ENCODE measurements at places on chromosomes 7 and 10.
A peak's percentile ranks its signal among the peaks of the same experiment; 100 is the strongest.

DNA sequence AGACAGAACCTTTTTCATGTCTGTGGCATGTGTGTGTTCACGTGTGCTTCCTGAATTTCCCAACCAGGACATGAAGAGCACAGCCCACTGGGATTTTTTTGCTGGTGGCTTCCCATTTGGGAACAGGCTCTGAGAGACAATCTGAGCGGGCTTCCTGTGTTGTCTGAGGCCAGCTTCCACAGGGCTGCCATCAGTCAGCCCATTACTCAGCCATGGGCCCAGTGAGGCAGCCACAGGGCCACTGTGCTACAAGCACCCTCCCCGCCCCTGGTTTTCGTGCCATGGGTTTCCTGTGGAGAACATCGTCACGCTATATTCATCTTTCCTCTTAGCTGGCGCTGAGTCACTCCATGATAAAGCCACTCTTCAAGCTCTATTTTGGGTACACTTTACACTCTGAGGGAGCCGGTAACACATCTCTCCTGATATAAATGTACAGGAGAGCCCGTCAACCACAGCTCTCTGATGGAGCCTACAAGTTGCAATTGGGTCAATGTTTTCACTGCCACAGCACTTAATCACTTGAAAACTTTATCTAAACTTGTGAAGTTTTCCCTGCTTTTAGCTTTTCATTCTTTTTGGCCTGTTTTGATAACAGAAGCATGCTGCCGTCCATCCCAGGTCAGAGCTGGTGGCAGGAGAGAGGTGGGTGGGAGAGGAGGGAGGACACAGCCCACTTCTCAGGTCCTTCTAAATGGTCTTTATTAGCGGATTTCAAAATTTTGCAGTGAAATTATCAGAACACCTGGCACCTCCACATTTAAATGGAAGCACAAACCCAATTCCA is 96.9 kb downstream of the HIPK2 start:
- DNase-seq = peak; percentile 84

- DNase-seq = no peak
These were observed 323.6 kb downstream of the GFRA1 start for GRCh38 chr10:115949282-115949844.

DNA sequence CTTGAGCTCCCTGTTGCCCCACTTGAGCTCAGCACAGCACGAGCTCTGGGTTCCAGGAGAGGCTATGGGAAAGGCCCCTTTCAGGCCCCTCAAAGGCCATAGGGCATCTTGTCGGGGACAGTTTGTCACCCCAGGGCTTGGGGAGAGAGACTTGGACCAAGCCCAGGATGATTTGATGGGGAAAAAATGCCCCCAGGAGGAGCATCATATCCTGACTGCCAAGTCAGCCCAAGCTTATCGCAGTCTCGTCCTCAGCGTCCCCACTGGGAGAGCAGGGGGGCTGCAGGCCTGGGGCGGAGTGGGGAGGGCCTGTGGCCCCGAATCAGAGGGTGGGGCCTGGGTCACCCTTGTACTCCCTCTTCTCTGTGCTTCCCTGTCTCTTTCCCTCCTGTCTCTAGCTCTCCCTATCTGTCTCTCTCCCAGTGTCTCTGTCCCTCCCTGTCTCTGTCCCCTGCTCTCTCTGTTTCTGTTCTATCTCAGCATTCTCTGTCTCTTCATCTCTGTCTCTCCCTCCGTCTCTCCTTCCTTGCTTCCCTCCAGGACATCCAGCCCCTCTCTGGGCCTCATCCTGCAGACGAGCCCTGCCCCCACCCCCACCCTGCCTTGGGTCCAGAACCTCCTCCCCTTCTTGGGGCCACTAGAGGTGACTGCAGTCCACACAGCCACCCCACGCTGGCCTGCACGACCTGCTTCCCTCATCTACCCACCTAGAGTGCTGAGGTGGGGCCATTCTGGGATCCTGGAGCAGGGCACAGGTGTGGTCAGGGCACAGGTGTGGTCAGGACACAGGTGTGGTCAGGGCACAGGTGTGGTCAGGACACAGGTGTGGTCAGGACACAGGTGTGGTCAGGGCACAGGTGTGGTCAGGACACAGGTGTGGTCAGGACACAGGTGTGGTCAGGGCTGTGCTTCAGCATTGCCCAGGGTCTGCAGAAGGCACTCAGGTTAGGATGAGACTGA is 17.3 kb upstream of the GRIFIN start:
- no peak for DNase-seq

DNA sequence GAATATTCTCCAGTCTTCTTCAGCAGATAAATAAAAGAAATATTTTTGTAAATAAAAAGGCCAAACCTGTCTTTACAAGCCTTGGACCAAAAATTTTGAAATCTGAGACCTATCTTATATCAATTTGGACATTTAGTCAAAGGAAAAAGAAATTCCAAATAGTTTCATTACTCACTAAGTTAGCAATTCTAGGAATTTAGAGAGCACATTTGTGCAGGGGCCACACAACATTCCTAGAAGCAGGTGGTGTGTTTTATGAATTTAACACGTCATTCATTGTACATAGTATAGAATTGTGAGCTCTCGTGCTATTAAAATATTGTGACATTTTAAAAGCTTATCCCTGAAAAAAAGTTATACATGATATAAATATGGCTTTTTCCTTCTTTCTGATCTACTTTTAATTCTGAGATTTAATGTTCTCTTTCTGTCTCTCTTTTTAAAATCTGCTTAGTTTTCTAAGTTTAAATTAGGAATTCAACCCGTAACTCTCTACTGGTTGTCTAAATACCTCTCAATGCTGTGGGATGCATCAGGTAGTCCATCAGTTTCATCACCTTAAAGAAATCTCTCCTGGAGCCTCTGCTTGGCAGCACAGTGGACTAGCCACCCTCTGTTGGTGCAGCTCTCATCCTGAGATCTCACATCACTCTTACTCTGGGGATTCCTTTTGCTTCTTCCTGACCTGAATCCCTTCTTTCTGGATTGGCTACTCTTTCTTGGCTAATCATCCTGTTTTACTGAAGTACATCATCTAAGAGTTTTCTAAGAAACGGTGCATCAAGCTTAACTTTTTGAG is 124.5 kb downstream of the SEMA3E start:
- no peak for DNase-seq

DNA sequence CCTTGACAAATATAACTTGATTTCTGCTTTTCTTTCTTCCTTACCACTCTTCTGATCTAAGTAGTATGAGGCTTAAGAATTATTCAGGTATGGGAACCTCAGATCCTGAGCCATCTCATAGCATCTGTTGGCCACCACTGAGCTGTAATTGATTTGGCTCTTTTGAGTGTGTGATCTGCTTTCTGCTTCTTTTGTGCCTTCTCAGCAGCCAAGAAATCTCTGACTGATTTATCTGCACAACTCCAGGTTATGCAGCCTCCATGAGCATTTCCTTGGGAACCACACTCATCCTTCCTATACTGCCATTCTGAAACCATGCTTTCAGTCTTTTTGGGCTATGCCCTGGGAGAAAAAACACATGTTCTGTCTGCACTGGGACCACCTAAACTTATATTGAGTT is 178.0 kb upstream of the FAM3C start:
- no peak for DNase-seq

GRCh38 chr10:110226926-110227641 is 19.7 kb downstream of the MXI1 start:
- DNase-seq = peak; percentile 49

DNA sequence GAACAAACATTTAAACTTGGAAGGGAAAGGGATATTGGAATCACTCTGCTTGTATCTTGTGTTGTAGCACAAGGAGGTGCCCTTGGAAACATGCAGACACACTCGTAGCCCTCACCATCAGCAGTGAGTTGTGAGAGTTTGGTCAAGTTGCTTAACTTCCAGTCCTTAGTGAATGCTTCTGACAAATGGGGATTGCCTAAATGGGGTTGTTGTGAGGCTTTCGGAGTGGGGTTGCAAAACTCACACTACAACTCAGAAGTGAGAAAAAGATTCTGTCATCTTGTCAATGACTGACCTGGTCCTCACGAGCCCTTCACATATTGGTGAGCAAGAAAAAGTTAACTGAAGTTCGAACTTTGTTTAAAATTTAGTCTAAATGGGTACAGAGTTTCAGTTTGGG is 29.0 kb upstream of the GSDME start:
- DNase-seq = peak; percentile 21

- DNase-seq = no peak
These were observed 82.8 kb downstream of the TES start for GRCh38 chr7:116293139-116293538.

DNA sequence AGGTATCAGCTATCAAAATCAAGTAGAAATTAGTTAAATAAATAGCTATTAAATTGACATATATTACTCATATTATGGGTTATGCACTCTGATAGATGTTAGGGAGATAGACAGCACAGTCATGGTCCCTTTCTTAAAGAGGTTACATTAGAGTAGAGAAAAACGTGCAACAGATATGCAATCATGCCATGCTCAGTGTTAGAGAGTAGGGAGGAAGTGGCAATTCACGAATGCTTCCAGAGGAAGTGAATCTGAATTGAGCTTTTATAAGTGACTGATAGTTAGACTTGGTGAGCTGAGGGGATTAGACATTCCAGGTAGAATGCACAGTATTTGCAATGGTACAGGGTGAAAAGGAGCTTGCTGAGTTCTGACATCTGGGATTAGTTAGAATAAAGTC is 349.8 kb downstream of the NXPH1 start:
- DNase-seq = no peak

GRCh38 chr7:139683137-139683921 is 94.5 kb downstream of the HIPK2 start:
- no peak for DNase-seq

- DNase-seq = no peak
These were observed 50.8 kb upstream of the ZNF32 start for GRCh38 chr10:43699516-43699915.

- peak; percentile 30 for DNase-seq
These were observed 186.6 kb upstream of the LYZL1 start for GRCh38 chr10:29102233-29102632.

DNA sequence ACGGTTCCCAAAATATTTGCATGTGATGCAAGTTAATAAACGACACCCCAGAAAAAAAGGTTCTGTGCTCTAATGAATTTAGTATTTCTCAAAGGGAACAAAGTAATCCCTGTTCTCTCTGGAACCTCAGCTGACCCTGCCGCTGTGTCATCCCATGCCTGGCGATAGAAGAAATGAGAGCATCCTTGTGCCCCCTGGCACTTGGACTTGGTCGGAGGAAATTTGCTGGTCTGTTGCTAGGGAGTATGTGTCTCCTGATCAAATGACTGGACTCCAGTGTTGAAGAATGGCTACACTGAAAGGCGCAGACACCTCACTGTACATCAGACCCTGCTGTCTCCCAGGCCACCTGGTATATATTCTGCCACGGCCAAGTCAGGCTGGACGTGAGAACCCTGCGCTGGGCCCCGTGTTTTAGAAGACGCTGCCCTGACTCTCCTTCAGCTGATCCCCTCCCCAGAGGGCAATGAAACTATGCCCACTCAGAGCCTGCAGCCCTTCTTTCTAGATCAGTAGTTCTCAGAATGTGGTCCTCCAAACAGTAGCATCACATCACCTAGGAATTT is 67.2 kb downstream of the THNSL1 start:
- no peak for DNase-seq

DNA sequence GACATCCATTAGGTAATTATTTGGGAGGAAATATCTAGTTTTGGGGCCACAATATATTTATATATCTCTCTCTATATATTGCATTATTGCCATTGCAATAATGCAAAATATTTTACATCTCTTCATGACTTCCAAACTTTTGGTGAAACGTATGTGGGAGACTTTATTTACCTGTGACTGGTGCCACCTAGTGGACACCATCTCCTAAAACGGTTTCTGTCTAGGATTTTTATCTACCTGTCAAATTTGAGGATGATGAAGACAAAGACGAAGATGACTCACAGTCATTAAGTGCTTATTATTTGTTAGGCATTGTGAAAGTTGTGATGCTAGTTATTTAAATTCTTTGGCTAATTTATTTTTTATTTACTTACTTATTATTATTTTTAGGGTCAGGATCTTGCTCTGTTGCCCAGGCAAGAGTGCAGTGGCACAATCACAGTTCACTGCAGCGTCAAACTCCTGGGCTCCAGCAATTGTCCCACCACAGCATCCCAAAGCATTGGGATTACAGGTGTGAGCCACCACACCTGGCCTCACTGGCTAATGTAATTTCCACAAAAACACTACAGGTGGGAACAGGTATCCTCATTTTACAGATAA is 18.7 kb upstream of the CBLL1 start:
- DNase-seq = peak; percentile 62

DNA sequence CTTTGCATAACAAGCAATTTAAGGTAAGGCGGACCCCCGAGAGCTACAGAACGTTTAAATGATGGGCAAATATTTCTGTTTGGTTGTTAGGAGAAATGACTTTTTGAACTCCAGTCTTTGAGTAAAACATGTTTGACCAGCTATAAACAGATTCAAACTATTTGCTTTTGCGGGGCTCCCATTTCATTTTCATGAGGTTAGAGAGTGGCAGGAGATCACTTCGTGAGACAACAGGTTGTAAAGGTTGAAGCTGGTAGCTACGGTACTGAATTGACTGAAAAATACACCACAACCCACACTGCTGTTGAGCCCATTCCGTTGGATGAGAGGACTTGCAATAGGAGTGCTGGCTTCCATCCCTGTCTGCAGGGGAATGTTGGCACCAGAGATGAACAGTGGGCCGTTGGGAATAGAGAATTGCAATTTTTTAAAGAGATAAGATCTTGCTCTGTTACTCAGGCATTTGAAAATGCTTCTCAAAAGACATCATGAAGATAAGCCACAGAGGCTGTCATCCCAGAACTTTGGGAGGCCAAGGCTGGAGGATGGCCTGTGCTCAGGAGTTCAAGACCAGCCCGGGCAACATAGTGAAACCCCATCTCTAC is 65.7 kb upstream of the CARD11 start:
- no peak for DNase-seq

DNA sequence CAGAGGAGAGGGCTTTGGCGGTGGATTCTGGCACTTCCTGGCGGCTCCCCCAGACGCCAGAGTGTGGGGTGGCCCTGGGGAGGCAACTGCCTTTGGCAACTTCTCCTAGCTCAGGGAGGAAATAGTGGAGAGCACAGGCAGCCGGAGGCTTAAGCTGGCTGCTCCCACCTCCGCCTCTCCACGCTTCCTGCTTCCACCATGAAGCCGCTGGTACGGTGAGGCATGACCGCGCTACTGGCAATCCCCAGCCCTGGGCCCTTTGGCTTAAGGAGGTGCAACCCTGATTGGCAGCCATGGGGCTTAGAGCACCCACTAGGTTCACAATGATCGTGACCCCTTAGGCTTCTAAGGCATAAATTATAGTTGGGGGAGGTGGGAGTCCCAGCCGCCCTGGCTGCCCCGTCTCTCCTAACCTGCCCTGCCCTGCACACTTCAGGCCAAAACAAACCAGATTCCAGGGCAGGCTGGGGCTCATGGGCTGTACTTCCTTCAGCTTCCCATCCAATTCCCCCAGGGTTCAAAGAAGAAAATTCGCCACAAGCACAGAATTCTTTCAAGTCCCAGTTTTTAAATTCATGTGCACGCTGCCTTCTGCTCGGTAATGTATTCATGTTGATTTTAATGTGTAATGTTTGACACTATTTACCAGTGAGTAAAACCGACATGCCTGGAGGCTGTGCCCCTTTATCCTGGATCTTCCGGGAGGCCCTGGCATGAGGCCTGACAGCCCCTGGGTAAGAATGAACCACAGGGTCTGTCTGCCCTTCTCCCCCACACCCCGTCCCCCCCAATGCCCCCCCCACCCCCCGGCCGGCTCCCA is 90.7 kb upstream of the LRRC4 start:
- peak; percentile 64 for DNase-seq

Data from cardiac muscle cell (in vitro differentiated cells and primary cell).